ENCODE measurements at places on chromosomes 1 and 21.
A peak's percentile ranks its signal among the peaks of the same experiment; 100 is the strongest.

GRCh38 chr1:174890024-174890423 is 109.7 kb upstream of the CACYBP start:
- no peak for DNase-seq

DNA sequence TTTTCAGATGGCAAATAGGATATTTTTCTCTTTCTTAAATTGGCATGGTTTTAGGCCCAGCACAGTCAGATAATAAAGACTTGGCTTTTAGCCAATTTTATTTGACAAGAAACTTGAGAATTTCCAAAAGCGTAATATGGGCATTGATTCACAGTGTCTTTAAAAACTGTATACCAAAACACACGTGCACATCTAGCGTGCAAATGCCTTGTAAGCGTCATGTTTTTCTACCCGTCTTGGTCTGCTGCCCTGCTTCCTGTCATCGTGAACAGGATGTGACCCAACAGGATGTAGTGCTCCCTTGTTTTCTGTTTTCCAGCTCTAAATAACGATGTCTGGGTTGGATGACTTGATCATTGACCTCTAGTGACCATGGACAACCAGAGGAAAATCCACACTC is 24.7 kb upstream of the SLC44A3 start:
- DNase-seq: no peak

GRCh38 chr1:17566892-17567291 is 27.4 kb downstream of the ARHGEF10L start:
- no peak for DNase-seq

DNA sequence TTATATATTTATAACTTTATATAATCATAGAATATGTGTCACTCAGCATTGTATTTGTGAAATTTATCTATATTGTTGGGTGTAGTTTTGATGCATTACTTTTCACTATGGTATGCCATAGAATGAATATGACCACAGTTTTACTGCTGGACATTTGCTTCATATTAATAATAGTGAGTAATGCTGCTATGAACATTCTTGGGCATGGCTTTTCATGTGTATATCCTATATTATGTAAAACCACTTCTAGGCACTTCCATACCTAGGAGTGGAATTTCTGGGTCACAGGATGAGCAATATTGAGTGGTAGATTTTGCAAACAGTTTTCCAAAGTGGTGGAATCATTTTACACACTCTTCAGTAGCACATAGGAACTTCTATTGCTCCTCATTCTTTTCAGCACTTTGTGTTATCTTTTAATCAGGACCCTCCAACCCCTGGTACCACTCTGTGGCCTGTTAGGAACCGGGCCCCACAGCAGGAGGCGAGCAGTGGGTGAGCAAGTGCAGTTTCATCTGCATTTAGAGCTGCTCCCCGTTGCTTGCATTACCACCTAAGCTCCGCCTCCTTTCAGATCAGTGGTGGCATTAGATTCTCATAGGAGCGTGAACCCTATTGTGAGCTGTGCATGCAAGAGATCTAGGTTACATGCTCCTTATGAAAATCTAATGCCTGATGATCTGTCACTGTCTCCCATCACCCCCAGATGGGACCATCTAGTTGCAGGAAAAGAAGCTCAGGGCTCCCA is 56.0 kb upstream of the CNIH3 start:
- no peak for DNase-seq

GRCh38 chr1:6157528-6158174 is 22.5 kb downstream of the CHD5 start:
- no peak for DNase-seq

DNA sequence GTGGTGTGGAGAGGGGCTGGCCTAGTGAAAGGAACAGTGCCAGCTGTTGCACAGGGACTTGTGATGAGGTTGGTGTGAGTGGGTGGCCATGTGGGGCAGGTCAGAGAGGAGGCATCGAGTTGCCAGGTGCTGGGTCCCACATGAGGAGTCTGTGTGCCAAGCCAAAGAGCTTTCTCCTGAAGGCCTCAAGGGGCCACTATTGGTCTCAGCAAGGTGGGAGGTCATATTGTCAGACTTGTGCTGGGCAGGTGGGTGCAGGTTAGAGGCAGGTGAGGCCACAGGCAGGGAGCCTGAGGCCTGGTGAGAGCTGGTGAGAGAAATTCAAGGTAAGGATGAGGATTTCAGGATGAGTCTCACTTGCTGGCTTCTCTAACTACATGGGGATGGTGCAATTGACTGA is 256.8 kb downstream of the DISC1 start:
- no peak for DNase-seq

GRCh38 chr1:189431447-189431846 is 1046.2 kb downstream of the BRINP3 start:
- DNase-seq: no peak

GRCh38 chr21:20646431-20647165 is 351.6 kb upstream of the NCAM2 start:
- no peak for DNase-seq

DNA sequence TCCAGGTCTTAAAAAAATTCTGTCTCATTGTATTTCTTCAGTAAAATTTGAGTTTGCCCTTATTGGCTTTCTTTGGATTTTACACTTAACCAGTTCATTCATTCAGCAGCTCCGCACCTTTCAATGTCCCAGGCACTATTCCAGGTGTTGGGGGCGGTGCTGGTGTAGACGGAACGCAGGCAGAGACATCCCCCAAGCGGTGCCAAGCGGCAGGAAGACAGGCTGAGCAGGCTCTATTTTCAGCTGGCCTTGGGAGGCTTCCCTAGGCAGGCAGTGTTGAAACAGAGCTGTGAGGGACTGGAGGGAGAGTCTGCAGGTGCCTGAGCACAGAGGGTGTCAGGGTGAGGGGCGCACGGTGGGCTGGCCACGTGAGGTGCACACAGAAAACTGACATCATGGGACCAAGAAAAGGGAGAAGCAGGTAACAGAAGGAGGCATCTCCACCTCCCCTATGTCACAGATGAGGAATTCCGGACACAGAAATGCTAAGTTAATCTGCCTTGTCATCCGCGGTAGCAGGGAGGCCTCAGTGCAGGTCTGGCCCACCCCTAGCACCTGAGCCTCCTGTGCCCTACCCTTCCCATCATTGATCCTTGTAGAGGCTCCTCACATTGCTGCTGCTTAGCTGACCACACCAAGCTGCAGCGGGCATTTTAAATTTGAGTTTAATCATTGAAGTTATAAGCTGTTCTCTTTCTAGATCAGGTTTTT is 40.8 kb downstream of the SLC37A1 start:
- no peak for DNase-seq

- DNase-seq: no peak
Measured at GRCh38 chr1:165296205-165296604, 60.3 kb downstream of the LMX1A start.

DNA sequence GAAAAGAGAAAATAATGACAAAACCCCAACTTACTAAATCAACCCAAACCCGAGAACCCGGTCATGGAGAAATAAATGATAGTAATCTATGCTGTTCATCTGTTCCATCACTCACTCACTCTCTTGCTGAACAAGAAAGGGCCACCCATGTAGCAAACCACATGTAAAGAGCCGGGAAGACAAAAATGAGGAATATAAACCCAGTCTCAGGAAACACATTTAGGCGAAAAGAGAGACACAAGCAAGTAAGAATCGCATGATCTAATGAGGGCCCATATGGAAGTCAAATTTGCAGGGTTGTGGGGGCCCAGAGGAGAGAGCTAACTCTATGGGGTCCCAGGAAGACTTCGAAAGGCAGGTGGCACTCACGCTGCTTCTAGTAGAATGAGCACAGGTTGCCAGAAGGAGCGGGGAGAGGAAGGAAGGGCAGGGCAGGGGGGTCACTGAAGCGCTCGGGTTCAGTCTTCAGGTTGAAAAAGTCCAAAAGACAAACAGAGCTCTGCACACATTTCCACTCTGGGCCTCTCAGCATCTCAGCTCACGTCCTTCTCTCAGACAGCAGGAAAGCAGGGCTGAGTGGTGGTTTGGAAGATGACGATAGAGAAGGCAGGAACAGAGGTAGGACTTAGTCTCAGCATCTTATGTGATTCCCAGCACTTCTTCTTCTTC is 142.9 kb upstream of the KRTAP19-8 start:
- DNase-seq: peak; percentile 39

DNA sequence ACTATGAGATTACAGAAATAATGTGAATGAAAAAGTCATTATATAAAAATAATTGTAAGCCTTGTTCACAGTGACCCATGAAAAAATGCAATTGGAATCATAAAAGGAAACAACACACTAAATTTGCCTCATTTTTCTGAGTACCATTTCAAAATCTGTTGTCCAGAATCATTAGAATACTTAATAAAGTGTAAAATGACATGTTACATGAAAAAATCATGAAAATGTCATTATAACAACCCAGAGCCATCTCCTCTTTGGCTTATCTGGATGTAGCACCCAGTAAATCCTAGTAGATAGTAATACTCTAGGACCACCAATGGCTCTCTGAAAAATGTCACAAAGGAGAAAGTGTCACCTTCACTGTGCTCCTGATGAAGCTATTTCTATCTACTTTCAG is 76.5 kb downstream of the DDAH1 start:
- DNase-seq: no peak

DNA sequence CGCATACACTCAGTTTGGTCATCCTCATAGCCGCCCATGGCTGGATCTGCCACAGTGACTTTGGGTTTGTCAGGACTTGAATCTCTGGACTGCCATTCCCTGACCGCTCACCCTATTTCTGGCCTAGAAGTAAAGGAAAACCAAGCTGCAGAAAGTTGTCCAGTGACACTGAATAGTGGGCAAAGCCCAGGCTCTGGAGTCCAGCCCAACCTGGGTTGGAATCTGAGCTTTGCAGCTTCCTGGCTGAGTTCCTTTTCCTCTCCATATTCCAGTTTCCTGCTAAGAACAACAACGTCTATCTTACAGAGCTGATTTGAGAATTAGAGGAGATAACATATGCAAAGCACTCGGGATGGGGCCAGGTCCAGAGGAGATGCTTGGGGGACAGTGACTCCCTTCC is 15.6 kb upstream of the EIF4G3 start:
- DNase-seq: no peak

DNA sequence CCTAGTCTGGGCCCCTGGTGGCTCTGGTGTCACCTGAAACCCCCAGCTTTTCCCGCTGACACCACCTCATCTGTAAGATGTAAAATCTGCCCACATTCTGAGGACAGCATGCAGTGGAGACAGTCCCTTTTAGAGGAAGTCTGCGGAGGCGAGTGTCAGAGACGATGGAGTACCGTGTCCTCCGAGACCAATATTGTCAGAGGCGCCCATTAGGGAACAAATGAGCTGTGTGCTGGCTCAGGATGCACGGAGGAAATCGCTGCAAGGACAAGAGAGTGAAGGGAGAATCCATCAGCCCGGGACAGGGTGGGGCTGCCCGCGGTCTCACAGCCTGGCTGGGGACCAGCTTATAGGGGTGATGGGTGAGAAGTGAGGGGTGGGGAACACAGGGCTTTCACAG is 214.8 kb downstream of the MATN1 start:
- DNase-seq: no peak

GRCh38 chr21:26438976-26439375 is 134.1 kb downstream of the CYYR1 start:
- DNase-seq: no peak

DNA sequence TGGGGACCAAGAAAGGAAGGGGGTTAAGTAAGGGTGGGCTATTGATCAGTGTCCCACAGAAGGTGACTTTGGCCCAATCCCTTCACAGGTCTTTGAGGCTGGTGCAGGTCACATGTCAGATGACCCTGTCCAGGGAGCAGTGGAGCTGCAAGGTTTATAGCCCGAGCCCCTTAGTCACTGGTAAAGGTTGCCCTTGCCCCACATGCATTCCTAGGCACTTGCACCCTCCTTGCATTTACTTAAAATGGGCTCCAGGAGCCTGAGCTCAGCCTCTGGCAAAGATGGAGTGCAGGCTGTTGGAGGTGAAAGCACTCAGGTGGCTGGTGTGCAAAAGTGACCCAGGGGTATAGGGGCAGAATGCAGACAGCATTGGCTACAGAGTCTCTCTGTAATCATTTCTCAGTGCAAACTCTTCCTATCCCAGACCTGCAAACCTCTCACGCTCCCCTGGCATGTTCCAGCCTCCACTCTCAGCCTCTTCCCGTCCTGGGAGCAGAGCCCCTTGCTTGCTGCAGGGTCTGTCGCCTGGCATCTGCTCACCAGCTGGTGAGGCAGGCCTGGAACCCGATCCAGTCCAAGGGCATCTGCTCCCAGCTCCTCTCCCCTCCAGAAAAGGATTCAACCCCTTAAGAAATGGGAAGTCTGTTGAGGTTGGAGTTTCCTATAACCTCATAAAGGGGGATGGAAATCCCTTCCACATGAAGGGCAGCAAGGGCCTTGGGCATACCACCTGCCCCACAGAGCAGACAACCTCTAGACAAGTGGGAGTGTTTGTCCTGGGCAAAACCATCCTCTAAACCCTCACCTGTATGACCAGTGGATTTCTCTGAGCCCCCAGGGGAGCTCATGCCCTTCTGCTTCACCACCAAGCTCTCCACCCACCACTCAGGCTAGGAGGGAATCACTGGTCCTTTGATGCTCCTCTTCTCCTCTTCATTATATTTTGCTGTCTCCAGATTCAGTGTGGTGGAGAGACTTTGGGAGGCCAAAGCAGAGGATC is 23.1 kb upstream of the PTPRF start:
- DNase-seq: no peak

DNA sequence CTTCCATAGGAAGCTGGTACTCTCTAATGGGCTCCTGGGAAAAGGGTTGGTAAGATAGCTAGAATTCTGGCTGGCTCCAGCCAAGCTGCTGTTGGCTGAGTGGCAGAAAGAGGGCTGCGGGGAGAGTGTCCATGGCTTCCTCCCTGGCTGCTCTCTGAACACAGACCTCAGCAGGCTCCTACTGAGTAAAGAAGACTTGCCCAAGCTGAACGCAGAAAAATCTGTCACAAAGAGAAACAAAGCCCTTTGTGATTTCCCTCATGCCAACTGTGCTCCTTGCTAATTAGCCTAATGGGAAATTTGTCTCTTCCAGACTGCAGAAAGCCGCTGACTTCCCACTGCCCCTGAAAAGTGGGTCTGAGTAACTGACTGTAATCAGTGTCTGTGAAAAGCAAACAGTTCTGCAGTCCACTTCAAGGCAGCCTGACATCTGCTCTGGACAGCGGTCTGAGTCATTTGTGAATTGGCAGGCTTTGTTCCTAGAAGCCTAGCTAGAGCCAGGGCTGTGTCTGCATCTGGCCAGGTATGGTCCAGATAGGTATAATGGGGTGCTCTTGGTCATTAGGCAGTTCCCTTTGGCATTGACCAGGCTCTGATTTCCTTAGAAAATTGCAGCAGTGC is 282.8 kb downstream of the ZNF648 start:
- DNase-seq: no peak

DNA sequence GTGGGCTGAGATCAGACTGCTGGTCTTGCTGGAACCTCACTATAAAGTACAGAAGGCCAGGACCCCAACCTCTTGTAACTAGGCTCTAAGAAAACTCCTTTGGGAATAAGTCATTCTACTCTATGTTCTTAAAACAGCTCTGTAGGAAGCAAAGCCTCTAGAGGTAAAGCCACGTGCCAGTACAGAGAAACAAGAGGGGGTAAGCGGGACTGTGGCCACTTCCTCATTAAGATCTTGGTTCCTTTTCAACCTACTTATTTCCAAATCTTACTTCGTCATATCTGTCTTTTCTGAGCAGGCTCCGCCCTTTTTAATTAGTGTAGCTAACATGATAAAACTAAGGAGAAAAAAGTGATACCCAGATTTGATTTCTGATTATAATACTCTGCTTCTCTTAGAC is 3.8 kb downstream of the NCSTN start:
- DNase-seq: peak; percentile 13

GRCh38 chr1:31886866-31887265 is 51.3 kb downstream of the PTP4A2 start:
- no peak for DNase-seq

Measured in CD4-positive, alpha-beta T cell treated with Interleukin-21 for 1 hour (primary cell).